ENCODE measurements at places on chromosomes 1 and 21. TPM values are rescaled to one million over a fixed set of nuclear protein-coding genes. Genes with fewer than 3 reads are reported as not detected.

Gene KPRP
- total RNA-seq = not detected

Gene ILDR2
- total RNA-seq = not detected

Gene TMEM81
- 2.0 TPM for total RNA-seq

Gene MFN2
- total RNA-seq = 41.0 TPM

Gene MTARC1
- 0.99 TPM for total RNA-seq

DNA sequence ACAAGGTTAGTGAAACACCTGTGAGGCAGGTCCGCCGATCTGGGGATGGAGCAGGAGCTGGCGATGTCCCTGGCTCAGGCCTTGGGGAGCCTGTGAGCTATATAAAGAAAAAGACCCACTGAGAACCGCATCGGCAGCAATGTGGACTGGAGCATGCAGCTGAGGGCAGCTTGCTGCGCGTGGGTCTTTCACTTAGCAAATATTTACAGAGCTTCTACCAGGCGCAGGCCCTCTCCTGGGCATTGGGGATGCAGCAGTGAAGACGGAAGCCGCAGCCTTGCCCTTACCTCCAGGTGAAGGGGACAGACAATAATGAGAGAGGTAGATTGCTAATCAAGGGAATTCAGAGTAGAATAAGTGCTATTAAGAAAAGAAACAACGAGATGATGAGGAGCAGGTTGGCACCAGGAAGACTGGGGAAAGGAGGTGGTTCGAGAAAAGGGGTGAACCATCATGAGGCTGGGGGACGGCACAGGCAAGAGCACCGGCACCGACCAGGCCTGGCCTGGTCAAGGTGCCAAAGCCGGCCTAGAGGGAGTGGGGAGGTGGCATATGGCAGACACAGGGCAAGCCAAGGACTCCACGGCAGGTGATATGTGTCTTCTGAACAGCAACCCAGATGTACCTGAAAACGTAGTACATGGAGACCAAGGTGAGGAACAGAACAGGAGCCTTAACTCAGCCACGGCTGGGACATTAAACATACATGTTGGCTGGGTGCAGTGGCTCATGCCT is 60.7 kb upstream of the PAX7 start:
- DNase-seq = no peak

DNA sequence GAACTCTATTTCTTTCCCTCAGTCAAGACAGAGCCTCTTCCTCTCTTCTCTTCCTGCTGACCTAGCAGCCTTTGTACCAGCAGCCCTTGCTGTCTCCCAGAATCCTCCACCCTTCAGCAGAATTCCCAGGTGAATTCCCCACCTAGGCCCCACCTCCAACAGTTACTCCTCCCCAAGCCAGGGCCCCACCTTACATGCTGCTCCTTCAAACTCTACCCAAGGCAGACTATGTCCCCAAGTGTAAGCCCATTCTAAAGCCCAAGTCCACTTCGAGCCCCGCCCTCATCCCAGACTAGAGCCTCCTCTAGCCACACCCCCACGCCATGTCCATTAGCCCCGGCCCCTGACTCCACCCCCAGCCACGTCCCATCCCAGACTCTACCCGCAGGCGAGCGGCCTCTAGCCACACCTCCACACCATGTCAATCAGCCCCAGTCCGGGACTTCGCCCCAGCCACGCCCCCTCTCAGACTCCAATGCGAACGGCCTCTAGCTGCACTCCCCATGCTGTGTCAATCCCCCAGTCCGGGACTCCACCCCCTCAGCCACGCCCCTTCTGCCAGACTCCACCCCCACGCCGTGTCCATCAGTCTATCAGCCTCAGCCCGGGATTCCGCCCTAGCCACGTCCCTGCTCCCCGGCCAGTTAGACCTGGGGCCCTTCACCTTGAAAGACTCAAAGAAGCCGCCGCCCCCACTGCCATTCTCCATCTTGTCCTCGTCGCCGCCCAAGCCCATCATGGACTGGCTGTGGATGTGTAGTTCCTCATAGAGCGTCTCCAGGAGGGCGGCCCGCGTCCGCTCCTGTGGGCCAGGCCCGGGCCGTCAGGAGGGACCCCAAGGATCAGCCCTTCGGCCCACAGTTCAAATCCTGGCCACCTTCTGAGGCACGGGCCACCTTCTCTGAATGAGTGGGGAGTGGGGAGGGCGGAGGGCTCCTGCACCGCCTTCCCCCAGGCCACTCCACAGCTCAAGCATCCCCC is 61.3 kb downstream of the RAP1GAP start:
- DNase-seq = peak; percentile 88

- DNase-seq = no peak
These were observed 38.9 kb downstream of the PTGFRN start for GRCh38 chr1:116948642-116949041.

DNA sequence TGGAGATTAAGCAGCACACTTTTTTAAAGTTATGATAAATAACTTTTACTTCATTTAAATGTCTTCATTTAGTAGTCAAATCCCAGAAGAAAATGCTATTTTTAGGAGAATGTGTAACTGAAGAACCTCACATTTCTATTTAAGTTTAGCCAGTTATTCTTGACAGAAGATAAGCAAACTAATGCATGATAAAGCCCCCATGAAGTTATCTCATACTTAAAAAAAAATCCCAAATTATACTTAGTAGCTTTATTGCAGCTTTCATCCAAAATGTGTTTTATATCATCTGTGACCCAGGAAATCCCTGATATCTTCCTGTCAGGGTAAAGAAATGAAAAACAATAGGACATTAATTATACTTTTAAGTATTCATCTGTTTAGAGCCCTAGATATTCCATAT is 124.8 kb upstream of the SYT6 start:
- DNase-seq = no peak

DNA sequence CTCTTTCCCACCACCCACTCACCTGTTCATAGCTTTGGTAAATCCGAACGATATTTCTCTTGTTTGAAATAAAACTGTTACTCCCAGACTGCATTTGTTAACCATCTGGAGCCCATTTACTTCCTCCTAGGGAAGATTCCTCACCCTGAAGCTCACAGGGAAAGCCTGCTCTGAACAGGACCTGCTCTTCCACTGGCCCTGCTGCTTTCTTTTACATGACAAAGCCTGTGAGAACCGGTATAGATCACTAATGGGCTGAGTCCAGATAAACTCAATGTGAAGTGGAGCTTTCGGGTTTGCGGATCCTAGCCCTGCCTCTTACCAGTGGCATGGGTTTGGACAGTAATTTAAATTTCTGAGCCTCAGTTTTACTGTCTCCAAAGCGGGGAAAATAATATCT is 45.2 kb downstream of the FAM163A start:
- DNase-seq = no peak

DNA sequence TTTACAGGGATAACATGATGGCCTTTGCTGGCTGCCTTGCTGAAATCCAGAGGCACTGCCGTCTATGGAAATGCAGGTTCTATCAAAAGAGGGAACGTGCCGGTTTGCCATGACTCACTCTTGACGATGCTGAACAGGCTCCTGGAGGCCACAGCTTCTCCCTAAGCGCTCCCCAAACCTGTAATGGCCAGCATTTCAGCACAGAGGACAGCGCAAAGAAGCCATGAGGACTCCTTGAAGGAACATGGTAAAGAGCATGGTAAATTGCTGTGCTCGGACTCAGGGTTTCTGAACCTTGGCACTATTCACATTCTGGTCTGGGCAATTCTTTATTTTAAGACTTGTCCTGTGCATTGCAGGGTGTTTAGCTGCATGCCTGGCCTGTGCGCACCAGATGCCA is 217.5 kb downstream of the CAMTA1 start:
- no peak for DNase-seq

- peak; percentile 68 for DNase-seq
These were observed 102.8 kb downstream of the CLIC6 start for GRCh38 chr21:34771512-34772028.

GRCh38 chr1:167488786-167489185 is 29.5 kb downstream of the CD247 start:
- DNase-seq = no peak

GRCh38 chr21:46269466-46269865 is 15.9 kb downstream of the MCM3AP start:
- DNase-seq = no peak

DNA sequence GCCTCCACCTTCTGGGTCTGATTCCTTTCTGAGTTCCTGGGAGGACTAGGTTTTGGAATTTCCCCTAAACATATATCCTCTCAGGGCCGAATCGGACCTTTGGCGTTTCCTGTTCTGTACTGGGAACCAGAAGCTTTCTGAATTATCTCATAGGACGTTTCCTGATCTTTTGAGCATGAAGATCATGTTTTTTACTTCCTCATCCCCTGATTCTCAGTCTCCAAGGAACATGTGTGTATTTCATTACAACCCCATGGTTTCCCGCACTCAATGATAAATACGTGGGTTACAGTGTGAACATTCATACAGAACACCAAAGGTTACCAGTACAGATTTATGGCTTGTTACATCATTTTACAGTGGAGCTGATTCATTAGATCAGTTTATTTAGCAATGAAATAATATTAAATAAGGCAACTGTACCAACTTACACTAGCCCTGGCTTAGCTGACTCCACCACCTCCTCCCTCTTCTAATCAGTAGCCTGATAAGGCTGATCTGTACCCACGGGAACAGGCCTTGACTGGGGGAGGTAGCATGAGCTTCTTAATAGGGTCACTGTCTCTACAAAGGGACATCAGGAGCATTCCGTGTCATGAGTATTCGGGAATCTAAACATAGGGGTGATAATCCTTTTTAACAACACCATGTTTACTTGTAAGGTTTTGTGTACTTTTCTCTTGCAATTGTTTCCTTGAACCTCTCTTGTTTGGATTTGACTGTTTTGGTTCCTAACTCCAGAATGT is 57.8 kb upstream of the ERRFI1 start:
- peak; percentile 94 for DNase-seq

Data from lung microvascular endothelial cell (primary cell).